Vagina (tissue), 2 donors: ENCODE measurements at places on chromosomes 6 and 20.

GRCh38 chr6:111792241-111792640 lies 81.0 kb downstream of the FYN start:
- no peak for DNase-seq
- no peak overlapping the region for H3K27ac ChIP-seq
- H3K4me3 ChIP-seq: no peak overlapping the region
- H3K27me3 ChIP-seq: no peaks in the 10 kb centered on the region
- peaks cover 52% of the 10 kb centered on the region for H3K4me1 ChIP-seq
- H3K36me3 ChIP-seq: no peaks in the 10 kb centered on the region

GRCh38 chr6:157789861-157790260 lies 33.2 kb upstream of the SNX9 start:
- H3K27me3 ChIP-seq: no peaks in the 10 kb centered on the region
- DNase-seq: no peak
- no peaks in the 10 kb centered on the region for H3K36me3 ChIP-seq
- no peak overlapping the region for H3K4me3 ChIP-seq
- peaks cover 7% of the 10 kb centered on the region for H3K4me1 ChIP-seq

- no peaks in the 10 kb centered on the region for H3K36me3 ChIP-seq
- H3K27ac ChIP-seq: no peak overlapping the region
- H3K4me1 ChIP-seq: no peaks in the 10 kb centered on the region
- no peak overlapping the region for H3K4me3 ChIP-seq
Measured at GRCh38 chr6:159461266-159461665, 231.8 kb downstream of the SOD2 start.

DNA sequence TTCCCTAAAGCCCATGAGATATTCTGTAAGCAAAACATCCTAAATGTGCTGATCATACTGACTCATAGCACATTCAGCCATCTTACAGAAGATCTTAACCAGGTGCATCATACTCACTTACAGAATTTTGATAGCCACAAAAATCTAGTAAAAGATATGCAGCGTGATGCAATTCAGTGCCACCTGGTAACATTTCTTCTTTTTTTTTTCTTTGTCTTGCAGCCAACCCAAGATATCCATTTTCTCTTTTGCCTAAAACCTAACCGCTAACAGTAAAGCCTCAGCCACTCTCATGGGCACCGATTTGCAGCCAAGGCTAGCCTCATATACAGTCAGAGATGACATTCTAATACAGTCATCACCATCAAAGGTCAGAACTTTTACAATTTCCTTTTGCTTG lies 293.3 kb downstream of the HACE1 start:
- no peaks in the 10 kb centered on the region for H3K27me3 ChIP-seq
- no peak overlapping the region for H3K27ac ChIP-seq
- H3K4me1 ChIP-seq: no peaks in the 10 kb centered on the region
- H3K4me3 ChIP-seq: no peak overlapping the region

GRCh38 chr20:8320306-8320705 lies 188.2 kb downstream of the PLCB1 start:
- DNase-seq: no peak
- H3K27ac ChIP-seq: no peak overlapping the region
- H3K4me1 ChIP-seq: no peaks in the 10 kb centered on the region
- H3K4me3 ChIP-seq: no peak overlapping the region

- H3K4me3 ChIP-seq: peak overlapping the region; percentile 85
- peaks cover 19% of the 10 kb centered on the region for H3K36me3 ChIP-seq
- peaks cover 68% of the 10 kb centered on the region for H3K4me1 ChIP-seq
- H3K27ac ChIP-seq: peak overlapping the region; percentile 99
Measured at GRCh38 chr6:32189742-32190053, 304 bp downstream of the PBX2 start.

- H3K4me3 ChIP-seq: no peak overlapping the region
- no peaks in the 10 kb centered on the region for H3K36me3 ChIP-seq
Measured at GRCh38 chr6:159181914-159182313, 12.7 kb downstream of the FNDC1 start.

- peaks cover 15% of the 10 kb centered on the region for H3K4me1 ChIP-seq
- DNase-seq: no peak
- H3K36me3 ChIP-seq: no peaks in the 10 kb centered on the region
- no peak overlapping the region for H3K27ac ChIP-seq
- no peaks in the 10 kb centered on the region for H3K27me3 ChIP-seq
Measured at GRCh38 chr20:31857861-31858759, 12.2 kb downstream of the DUSP15 start.

GRCh38 chr20:12535770-12536169 lies 473.0 kb upstream of the SPTLC3 start:
- no peaks in the 10 kb centered on the region for H3K27me3 ChIP-seq
- no peaks in the 10 kb centered on the region for H3K4me1 ChIP-seq
- H3K4me3 ChIP-seq: no peak overlapping the region
- no peaks in the 10 kb centered on the region for H3K36me3 ChIP-seq
- DNase-seq: no peak
- H3K27ac ChIP-seq: no peak overlapping the region

DNA sequence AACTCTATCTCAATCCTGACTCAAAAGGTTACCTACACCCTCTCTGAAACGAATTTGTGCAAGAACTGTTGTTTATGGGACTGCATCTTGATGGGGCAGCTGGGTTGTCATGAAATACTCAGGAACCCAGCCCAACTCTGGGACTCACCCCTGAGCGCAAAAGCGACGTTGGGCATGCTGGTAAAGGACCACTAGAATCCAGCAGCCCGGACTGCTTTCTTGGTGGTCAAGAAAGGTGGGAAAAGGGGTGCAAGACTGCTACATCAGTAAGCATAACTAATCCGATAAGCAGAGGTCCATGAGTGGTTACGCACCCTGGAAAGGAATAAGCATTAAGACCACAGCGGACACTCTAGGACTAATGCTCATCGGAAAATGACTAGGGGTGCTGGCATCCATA lies 6.3 kb upstream of the PRR18 start:
- H3K4me3 ChIP-seq: no peak overlapping the region
- H3K27ac ChIP-seq: no peak overlapping the region
- no peak for DNase-seq
- H3K27me3 ChIP-seq: no peaks in the 10 kb centered on the region
- H3K36me3 ChIP-seq: no peaks in the 10 kb centered on the region
- H3K4me1 ChIP-seq: no peaks in the 10 kb centered on the region

- no peak for DNase-seq
- no peaks in the 10 kb centered on the region for H3K4me1 ChIP-seq
- no peaks in the 10 kb centered on the region for H3K27me3 ChIP-seq
- no peak overlapping the region for H3K4me3 ChIP-seq
Measured at GRCh38 chr6:142551274-142551811, 249.5 kb downstream of the ADGRG6 start.
